ENCODE measurements at places on chromosomes 7 and 10. TPM values are rescaled to one million over a fixed set of nuclear protein-coding genes. Genes with fewer than 3 reads are reported as not detected.

DNA sequence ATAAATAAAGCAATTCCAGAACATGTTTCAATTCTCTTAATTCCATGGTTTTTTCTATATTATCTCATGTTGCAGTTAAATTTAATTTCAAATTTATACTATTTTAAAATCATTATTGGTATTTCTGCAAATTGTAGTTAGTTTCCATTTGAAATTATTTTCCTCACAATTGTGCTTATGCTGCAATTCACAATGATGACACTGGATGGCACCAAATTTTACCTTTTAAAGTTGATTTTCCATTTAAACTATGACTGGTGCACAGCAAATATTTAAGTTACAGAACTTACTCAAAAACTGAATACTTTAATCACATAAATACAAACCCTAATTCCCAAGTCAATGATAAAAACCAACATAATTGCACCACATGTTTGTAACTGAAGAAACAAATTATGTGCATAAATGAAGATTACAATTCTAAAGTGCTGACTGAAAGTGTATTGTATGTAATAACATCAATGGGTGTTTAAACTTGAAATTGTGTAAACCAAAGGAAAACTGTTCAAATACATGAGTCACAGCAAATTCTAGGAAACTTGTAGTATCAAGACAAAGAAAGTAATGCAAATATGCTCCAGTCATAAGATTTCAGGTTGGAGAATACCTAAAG lies 75.3 kb upstream of the AASS start:
- no peak overlapping the region for H3K4me3 ChIP-seq
- no peaks in the 10 kb centered on the region for H3K27me3 ChIP-seq
- H3K27ac ChIP-seq, result no peak overlapping the region
- no peaks in the 10 kb centered on the region for H3K4me1 ChIP-seq

The FOXI2 gene
- total RNA-seq, result not detected

GRCh38 chr7:26813432-26813831 lies 51.0 kb downstream of the SKAP2 start:
- no peaks in the 10 kb centered on the region for H3K36me3 ChIP-seq
- no peak overlapping the region for H3K4me3 ChIP-seq
- no peak for DNase-seq
- H3K27me3 ChIP-seq, result no peaks in the 10 kb centered on the region

GRCh38 chr7:157150882-157151281 lies 12.2 kb downstream of the UBE3C start:
- H3K36me3 ChIP-seq, result peaks cover 12% of the 10 kb centered on the region
- DNase-seq, result no peak
- H3K27ac ChIP-seq, result no peak overlapping the region

The NXPH1 gene
- not detected for total RNA-seq

The HOXA3 gene
- total RNA-seq, result not detected

The GNG11 gene
- not detected for total RNA-seq

GRCh38 chr10:8054494-8055407 lies at the start of gene GATA3:
Gene GATA3 (plus strand): TSS chr10:8054688. CDS start chr10:8055656, 968 bp downstream.
- H3K27ac ChIP-seq, result peak within 1 kb of the TSS; percentile 99
- peak; percentile 90 for DNase-seq
- H3K36me3 ChIP-seq, result peaks cover 53% of the 10 kb centered on the region
- H3K4me1 ChIP-seq, result peaks cover 37% of the 10 kb centered on the region
- H3K27me3 ChIP-seq, result peaks cover 18% of the 10 kb centered on the region

DNA sequence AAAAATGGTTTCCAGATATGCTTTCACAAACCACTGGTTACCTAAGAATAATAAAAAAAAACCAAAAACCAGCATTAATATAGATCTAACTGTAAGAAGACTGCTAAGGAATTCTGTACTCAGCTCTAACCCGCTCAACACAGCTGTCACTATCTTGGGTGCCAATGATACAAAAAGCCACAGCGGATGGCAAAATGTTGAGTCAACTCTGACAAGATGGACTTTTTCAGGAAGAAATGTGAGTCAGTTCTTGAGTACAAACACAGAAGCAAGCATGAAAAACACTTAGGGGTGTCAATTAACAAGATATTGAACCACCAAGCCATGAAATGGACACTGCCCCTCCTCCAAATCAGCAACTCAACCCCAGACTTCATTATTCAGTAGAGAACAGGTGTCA lies 55.0 kb downstream of the CTTNBP2 start:
- no peaks in the 10 kb centered on the region for H3K36me3 ChIP-seq
- no peak overlapping the region for H3K4me3 ChIP-seq
- no peak overlapping the region for H3K27ac ChIP-seq

DNA sequence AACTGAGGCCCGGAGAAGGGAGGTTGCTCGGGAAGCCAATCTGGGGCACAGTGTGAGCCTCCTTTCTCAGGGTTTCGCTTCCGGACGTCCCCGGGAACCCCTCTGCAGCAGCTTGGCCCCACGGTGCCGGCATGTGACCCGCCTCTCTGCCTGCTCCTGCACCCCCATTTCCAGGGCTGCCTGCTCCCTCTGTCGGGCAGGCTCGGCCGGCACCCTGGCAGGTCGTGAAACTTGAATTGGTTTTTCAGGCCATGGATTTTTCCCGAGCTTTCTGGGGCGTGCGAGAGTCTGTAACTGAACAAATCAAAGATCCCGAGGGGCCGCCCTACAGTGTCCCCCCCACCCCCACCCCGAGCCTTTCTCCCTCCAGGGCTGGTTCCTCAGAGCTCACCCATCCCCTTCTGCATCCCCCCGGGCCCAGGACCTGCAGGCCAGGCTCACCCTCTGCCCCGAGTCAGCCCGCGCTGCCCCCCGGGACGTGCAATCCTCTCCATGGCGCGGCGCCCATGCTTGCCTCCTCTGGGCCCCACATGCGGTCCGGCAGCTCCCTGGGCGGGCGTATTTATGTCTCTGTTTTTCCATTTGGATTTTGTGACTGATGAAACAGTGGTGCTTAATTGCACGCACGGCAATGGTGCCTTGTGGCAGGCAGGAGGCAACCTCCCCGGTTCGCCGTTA lies 58.1 kb downstream of the UNCX start:
- H3K36me3 ChIP-seq, result no peaks in the 10 kb centered on the region
- no peak overlapping the region for H3K4me3 ChIP-seq
- DNase-seq, result peak; percentile 11
- H3K27me3 ChIP-seq, result peaks cover 17% of the 10 kb centered on the region

- H3K27me3 ChIP-seq, result no peaks in the 10 kb centered on the region
- H3K4me3 ChIP-seq, result no peak overlapping the region
- no peaks in the 10 kb centered on the region for H3K36me3 ChIP-seq
- DNase-seq, result no peak
These were observed 72.8 kb upstream of the MPP7 start for GRCh38 chr10:28375399-28376354.

The ALOX5 gene
- 1.1 TPM for total RNA-seq

The PILRA gene
- 0.31 TPM for total RNA-seq

GRCh38 chr10:97550336-97551149 lies 22.0 kb upstream of the ANKRD2 start:
- no peak for DNase-seq
- no peaks in the 10 kb centered on the region for H3K27me3 ChIP-seq
- no peaks in the 10 kb centered on the region for H3K36me3 ChIP-seq
- H3K4me3 ChIP-seq, result no peak overlapping the region
- H3K27ac ChIP-seq, result no peak overlapping the region

DNA sequence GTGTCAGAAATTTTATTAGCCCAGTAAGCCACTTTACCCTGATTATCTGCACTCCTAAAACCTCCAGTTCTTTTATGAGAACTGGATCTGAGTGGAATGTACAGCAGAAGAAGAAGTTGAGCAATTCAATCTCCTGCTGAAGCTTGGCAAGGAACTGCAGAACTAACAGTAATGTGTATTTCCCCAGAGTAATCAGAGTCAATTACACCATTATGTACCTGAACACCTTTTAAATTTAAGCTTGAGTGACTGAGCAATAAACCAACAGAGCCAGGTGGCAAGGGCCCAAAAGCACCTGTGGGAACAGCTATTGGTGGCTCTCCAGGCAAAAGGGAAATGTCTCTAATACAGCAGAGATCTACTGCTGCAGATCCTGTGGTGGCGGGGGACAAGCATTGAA lies 40.1 kb upstream of the AKR1C2 start:
- no peak overlapping the region for H3K27ac ChIP-seq
- no peak overlapping the region for H3K4me3 ChIP-seq
- peaks cover 6% of the 10 kb centered on the region for H3K27me3 ChIP-seq
- DNase-seq, result no peak
- H3K4me1 ChIP-seq, result peaks cover 2% of the 10 kb centered on the region
- no peaks in the 10 kb centered on the region for H3K36me3 ChIP-seq

DNA sequence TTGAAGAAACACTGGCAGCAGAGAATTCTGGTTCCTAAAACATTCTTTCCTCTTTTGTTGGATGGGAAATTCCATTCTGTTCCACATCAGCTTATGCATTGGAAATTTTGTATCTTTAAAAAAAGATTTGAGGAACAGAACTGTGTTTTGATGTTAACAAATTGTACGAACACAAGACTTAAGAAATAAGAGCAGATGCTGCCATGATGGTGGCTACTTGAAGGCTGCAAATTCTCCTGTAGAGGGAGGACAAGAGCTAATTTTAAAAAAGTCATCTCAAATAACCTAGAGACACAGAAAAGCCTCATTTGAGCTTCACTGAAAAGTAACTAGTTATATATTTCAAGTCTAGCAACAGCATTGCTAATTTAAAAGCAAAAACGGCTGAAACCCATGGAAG lies 29.8 kb downstream of the NDUFB2 start:
- no peak overlapping the region for H3K27ac ChIP-seq
- DNase-seq, result no peak
- H3K4me3 ChIP-seq, result no peak overlapping the region
- H3K36me3 ChIP-seq, result no peaks in the 10 kb centered on the region

DNA sequence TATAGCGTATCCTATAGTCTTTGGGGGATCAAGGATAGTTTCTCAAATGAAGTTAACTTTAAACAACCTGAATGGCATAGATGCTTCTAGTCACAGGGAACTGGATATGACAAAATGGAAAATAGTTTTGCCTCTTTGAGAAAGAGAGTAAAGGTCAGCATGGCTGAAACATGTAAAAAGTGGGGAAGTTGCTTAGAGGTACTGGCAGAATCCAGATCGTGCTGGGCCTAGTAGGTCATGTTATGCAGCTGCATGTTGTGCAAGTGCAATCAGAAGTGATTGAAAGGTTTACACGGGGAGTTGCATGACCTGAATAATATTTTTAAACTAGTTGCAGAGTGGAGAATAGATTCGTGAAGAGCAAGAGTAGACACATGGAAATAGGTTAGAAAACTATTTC lies 201.1 kb upstream of the HDAC9 start:
- no peak overlapping the region for H3K27ac ChIP-seq
- H3K4me1 ChIP-seq, result peaks cover 13% of the 10 kb centered on the region
- peaks cover 7% of the 10 kb centered on the region for H3K27me3 ChIP-seq
- H3K36me3 ChIP-seq, result no peaks in the 10 kb centered on the region
- no peak for DNase-seq

The ZNF804B gene
- not detected for total RNA-seq

DNA sequence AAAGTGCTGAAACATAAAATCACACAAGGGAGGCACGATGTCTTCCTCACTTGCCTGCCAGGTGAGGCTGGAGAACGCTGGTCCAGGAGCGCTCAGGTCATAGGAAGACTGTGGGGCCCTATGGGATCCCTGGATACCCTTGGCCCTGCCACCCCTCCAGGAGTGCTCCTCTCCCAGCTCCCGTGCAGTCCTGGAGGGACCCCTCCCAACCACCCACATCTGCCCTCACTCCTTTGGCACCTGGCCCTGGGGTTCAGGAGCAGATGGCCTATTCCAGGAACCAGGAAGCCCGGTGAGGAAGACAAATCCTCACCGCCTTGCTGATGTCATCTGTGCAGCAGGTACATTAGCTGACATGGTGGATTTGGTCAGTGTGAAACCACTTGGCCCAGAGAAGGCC lies 3.7 kb upstream of the CXCL12 start:
- DNase-seq, result no peak
- no peak overlapping the region for H3K27ac ChIP-seq
- peaks cover 31% of the 10 kb centered on the region for H3K27me3 ChIP-seq
- no peaks in the 10 kb centered on the region for H3K36me3 ChIP-seq
